ENCODE measurements at places on chromosomes 2 and 18.

DNA sequence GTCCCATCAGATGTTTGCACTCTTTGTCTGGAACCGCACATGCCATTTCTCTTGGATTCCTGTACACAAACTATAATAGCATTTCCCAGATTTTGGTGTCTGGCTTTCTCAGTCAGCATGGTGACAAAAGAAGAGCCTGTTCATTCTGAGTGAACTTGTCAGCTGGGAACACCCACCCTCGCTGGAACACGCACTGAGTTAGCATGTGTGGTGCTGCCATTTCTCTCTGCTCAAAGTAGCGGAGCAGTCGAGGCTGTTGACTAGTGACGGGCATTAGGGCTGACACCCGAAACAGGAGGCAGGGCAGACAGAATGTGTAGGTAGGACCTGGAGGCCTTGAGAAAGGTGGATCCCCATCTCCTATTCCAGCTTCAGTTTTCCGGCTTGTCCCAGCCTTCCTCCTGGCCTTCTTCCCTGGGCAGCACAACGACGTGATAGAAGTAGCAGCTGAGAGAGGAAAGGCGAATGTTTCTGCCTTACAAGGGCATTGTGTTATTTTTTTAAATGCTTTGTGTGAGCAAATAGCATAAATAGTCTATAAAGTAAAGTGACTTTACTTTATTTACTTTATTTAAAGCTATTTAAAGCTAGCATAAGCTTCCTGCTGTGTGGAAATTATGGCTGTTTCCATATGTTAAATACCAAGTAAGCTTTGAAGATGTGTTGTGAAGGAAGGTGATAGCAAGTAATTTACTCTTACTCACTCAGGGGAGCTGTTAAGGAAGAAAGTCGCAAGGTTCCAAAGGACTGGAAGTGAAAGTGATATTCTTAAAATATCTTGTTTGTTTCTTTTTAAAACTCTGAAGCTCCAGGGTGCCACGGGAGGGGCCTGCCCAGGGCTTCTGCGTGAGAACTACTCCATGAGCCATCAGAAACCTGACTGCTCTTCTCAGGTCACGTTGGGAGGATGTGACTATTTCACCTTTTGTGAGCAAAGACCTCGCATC, 272.6 kb downstream of the NEDD4L start:
- DNase-seq, result no peak

- DNase-seq, result no peak
Observed at GRCh38 chr2:112137516-112138158, 548 bp upstream of the FBLN7 start.

GRCh38 chr2:61141151-61141550, 20.8 kb upstream of the C2orf74 start:
- DNase-seq, result no peak

GRCh38 chr2:99066075-99066958, 75.2 kb upstream of the C2orf15 start:
- peak; percentile 15 for DNase-seq

- DNase-seq, result no peak
Observed at GRCh38 chr18:68494802-68495581, 219.9 kb downstream of the TMX3 start.

- DNase-seq, result no peak
Observed at GRCh38 chr2:185785851-185786473, 47.4 kb downstream of the FSIP2 start.
